ENCODE measurements at places on chromosomes 12 and 14. TPM values are rescaled to one million over a fixed set of nuclear protein-coding genes. Genes with fewer than 3 reads are reported as not detected.

The TAS2R50 gene
- total RNA-seq: 7.8 TPM

The CRADD gene
- 18.3 TPM for total RNA-seq

The NR1H4 gene
- total RNA-seq: not detected

The IQSEC3 gene
- total RNA-seq: 1.0 TPM

The RHOJ gene
- total RNA-seq: 7.3 TPM

Data from skeletal muscle tissue (tissue), 5 donors.